H7 (cell line): ENCODE measurements at places on chromosomes 3 and 15.

DNA sequence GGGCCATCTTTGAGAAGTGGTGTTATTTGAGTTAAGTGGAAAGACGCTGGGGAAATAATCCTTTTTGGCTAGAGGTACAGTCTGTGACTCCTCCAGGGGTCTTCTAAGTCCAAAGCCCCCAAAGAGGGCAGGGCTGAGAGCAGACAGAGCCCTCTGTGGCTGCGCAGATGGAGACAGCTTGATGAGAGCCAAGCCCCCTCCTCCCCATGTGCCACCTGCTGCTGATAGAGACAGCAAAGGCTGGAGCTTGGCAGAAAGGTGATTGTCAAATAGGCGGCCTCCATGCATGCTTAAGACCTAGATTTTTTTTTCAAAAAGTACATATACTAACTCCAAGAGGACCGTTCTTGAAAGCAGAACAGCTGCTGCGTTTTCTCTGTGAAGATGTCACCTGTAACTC lies 72.4 kb downstream of the CRYGS start:
- DNase-seq: no peak

GRCh38 chr3:2523281-2523836 lies 424.7 kb downstream of the CNTN4 start:
- DNase-seq: no peak

DNA sequence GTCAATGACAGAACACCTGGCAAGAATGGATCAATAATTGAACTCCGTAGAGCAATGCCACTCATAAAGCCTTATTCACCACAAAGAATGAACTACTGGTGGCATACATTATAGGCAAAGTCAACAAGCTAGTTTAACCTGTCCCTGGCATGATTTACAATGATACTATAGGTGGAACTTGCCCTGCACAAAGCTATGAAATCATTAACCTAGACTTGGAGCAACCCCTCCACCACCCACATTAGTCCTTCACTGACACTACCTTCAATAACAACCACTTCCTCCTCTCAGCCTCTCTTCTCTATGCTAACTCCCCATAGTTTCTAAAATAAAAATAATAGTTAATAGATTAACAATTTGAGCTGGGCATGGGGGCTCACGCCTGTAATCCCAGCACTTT lies 54.4 kb downstream of the ACAP2 start:
- DNase-seq: no peak

DNA sequence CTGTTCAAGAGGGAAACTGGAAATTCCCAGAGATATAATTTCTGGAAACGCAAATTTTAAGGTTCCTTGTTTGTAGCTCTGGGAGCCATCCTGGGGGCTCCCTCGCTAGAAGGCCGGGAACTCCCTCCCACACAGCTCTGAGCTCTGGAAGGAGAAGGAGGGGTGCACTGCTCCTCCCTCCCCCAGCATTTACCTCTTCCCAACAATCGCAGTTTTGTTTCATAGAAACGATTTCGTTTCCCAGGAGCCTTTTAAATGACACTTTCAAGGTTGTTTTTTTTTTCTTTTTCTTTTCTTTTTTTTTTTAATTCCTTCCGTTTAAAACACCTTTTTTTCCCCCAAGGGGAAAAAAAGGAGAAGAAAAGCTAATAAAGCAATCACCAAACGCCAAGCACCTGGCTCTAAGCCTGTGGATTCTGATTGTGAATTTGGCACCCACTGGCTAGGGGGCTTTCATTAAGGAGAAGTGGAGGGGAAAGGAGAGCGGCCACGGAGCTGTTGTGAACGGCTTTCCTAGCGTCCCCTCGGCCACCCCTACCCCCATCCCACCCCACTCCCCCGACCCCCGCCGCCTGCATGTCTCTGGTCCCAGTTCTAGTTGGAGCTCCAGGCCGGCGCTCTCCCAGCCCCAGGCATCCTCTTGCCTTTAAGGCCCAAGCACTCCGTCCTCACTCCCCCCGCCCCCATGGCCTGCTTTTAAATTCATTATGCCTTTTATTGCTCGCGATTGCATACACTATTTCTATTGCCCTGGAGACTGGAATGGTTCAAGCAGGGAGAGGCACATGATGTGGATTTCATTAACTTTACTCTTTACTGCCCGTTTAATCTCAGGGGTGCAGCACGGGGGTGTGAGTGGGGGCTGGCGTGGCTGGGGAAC lies 13.6 kb upstream of the CCDC33 start:
- DNase-seq: peak; percentile 74

DNA sequence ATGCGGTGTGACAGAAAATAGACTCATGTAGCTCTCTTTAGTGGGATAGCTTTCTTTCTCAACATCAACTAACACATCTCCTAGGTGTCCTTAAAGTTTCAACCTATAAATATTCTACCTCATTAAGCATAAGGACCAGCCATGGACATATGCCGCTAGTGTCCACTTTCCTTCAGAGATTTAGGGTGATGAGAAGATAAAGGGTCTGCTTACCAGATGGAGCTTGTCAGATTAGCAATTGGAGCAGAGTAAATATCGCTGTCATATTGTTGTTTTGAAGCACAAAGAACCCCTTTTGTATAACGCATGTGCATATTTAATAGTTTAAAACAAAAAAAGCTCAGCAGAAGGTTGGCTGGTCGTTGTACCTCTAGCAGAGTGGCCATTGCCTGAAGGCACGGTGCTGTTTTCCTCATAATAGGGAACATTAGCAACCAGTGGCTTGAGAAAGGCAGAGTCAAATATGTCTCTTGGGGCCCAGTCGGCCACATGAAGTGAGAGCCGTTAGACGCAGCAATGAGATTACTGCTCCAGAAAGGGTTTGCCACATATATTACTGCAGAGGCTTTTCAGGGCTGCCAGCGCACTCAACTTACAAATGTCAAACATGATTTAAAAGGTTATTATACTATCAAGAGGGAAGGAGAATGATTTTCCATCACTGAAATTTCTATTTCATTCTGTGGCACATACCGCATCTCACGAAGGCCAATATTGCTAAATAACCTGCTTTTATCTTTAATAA lies 264.2 kb downstream of the ROBO2 start:
- DNase-seq: no peak

DNA sequence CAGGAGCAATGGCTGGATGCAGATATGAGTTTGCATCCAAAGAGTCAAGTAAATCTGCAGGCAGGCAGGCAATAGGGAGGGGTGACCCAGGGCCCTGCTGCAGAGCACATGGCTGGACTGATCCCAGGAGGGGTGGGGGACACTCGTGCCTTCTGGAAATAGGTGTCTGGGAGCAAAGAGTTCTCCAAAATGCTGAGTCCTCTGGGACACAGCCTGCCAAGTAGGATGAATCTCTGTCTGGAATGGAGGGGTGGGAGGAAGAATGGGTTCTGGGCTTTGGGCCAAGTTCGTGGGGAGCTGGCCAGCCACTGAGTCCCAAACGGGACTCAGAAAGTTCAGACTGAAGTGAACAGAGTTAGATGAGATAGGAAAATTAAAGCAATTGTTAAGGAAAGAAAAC lies 214.5 kb downstream of the MTHFS start:
- DNase-seq: no peak

- DNase-seq: no peak
Observed at GRCh38 chr3:182455011-182455410, 338.3 kb upstream of the ATP11B start.

GRCh38 chr3:69087030-69087791 lies 2.5 kb downstream of the ARL6IP5 start:
- no peak for DNase-seq

GRCh38 chr15:69222002-69222474 lies 61.6 kb downstream of the GLCE start:
- DNase-seq: no peak

GRCh38 chr3:5252131-5252530 lies 64.6 kb downstream of the EDEM1 start:
- no peak for DNase-seq

- DNase-seq: peak; percentile 15
Observed at GRCh38 chr3:143135150-143135549, 15.6 kb downstream of the CHST2 start.

DNA sequence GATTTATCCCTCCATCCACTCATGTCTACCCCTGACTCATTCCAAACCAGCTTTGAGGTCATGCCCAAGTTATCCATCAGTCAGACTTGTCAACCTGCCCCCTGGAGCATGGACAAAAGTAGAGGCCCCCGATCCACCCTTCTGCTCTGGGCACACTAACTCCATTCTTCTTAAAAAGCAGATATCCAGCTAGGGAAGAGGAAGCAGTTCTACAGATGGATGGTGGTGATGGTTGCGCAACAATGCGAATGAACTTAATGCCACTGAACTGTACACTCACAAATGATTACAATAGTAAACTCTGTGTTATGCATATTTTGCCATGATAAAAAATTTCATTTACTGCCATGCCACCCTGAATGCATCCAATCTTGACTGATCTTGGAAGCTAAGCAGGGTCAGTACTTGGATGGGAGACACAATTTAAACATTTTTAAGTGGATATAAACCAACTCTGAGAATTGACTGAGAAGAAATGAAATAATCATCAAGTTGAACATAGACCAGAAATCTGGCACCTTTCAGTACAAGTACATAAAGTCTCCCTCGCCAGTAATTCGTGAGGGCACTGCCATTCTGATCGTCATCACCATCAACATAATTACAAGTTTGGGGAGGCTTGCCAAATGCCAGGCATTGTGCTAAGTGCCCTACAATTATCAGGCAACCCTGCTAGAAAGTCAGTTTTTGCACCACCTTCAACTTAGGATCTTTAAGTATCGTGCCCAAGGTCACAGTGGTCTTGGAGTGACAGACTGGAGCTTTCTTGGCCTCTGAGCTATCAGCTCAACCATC lies 124.8 kb downstream of the ATP10A start:
- no peak for DNase-seq

- no peak for DNase-seq
Observed at GRCh38 chr3:71260782-71261181, 322.7 kb downstream of the FOXP1 start.

- DNase-seq: no peak
Observed at GRCh38 chr3:98508582-98508981, 11.1 kb downstream of the OR5K2 start.

DNA sequence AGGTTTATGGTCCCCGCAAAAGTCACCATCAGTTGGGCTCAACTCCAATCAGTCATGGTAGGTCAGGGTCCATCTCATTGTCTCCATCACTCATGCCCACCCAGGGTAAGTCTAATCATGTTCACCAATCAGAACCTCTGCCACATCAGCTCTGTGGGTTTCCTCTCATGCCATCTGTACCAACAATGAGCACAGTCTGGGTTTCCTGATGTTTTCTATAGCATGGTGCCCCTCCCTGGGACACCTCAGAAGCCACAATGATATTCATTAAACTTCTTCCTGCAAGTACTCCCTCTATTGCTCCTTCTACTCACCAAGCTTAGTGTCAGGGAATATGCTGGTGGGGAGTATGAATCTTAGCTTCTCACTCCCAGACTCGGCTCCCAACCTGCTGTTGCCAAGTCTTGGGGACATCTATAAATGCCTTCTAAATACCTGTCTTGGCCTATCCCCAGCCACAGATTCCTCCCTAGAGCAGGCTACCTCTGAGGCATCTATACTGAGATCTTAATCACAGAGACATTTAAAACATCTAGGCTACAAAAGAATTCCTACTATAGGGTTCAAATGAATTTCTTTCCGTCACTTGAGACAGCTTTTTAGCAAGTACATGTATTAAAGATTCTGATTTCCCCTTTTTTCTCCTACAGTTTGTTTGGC lies 5.0 kb upstream of the CCR2 start:
- no peak for DNase-seq

DNA sequence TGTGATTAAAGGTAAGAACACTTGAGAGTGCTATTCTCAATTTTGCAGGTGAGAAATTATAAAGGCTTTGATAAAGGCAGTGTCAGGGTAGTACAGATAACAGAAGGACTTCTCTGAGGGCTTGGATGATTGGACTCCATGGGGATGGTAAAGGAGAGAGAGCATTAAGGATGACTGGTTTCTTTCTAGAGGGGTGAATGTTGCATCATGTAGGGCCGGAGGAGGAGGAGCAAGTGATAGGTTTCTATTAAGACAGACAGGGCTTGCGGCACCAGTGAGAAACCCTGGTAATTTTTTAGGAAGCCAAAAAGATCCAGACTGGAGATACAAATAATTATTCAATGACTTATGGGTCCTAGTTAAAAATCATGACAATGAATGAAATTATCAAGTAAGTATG lies 230.7 kb upstream of the MME start:
- DNase-seq: no peak

DNA sequence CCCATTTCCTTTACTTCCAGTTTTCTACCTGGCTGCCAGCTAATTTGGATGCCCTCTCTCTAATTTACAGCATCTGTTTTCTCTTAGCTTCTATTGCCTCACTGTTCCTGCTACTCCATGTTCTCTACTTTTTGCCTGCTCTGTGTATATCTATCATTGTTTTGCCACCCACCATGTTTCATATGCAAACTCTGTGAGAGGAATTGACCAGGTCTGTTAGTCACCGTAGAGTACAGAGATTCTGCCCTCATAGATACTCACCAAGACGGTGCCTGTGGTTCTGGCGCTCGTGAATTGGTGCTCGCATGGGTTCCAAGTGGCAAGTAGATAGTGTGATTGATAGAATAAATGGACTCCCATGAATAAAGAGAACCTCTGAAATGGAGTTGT lies 288.8 kb downstream of the CNTN6 start:
- DNase-seq: no peak

- DNase-seq: no peak
Observed at GRCh38 chr15:32904448-32904847, 186.6 kb downstream of the GREM1 start.

DNA sequence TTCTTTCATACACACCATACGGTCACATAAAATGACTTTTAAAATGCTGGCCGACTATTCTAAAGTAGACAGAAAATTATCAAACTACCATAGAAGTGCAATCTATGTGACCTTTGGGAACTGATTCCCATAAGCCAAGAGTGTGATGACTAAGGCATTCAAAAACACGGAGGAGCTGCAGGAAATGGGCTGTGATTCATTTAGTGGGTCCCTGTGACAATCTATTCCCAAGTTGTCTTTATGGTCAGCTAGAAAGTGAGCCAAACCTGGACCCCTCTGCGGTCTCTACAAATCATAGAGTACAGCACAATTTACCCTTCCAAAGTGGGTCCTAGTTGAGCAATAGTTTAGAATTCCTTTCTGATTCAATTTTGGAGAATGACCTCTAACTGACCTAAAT lies 251.5 kb upstream of the CBLB start:
- DNase-seq: no peak

- peak; percentile 56 for DNase-seq
Observed at GRCh38 chr15:80234883-80235282, 17.1 kb downstream of the CTXND1 start.

DNA sequence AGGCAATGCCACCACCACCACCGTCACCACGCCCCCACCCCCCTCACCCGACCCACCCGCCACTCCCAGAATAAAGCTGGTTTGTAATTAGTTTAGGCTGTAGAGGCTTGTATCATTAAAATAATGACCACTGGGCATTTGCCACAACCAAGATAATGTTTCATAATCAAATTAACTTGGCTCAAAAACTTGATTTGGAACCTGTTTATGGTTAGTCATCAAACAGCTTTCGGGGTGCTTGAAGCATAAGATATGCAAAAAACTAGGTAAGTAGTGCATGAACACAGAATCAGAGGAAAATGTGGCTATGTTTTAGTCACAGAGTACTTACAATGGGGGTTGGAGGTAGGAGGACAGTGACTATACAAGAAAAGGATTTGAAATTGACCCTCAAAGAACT lies 115.1 kb downstream of the FHIT start:
- DNase-seq: no peak

GRCh38 chr3:21825684-21826083 lies 74.7 kb upstream of the ZNF385D start:
- DNase-seq: no peak

GRCh38 chr3:29949131-29949530 lies 657.3 kb upstream of the TGFBR2 start:
- DNase-seq: no peak
